H54 (cell line): ENCODE measurements at places on chromosomes 11 and 22.

DNA sequence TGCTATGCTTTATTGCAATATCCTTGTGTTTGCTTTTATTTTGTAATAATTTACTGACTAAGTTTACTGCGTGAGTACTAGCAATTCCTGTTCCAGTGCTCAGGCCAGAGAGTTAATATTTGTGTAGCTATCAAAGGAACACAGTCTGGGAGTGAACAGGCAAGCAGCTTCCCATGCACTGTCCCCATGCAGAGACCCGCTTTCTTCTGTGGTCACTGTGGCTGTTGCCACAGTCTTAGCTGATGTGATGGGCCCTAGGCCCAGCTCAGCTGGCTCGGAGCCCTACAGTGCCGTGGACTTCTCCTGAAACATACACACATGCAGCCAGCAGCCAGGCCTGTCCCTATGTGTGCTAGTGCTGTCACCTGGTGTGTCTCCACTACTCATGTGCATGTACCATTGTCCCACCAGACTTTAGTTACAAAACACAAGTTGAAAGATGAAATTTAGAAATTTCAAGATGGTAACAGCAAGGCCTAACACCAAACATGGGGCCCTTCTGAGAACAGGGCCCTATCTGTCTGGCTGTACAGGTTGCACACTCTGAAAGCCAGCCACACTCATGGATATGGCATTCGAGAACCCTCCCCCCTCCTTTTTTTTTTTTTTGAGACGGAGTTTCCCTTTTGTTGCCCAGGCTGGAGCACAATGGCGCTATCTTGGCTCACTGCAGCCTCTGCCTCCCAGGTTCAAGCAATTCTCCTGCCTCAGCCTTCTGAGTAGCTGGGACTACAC is 12.3 kb upstream of the SCUBE2 start:
- DNase-seq, result no peak

GRCh38 chr11:127656116-127656836 is 655.7 kb upstream of the KIRREL3 start:
- no peak for DNase-seq

DNA sequence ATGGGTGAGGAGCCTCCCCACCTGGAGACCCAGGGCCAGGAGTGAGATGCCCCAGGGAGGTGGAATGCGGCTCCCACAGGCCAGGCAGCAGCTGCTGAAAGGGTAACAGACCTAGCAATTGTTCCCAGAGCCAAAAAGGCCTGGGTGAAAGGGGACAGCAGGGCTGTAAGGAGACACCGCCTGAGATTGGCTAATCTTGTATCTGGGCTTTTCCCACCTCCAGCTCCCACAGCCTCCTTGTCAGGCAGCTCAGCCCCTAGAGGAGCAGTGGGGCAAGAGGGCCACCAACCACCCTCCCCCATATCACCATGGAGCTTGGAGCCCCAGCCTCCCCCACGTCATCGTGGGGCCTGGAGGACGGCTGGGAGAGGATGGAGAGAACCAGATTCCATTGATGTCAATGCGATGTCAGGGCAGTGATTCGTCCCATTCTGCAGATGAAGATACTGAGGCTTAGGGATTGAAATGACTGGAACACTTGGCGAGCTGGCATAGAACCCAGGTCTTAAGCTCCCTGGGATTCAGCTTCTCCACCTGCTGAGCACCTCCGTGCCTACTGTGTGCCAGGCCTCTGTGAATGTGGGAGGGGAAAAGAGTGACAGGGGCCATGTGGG is 2.9 kb upstream of the MGAT3 start:
- no peak for DNase-seq

GRCh38 chr22:50081426-50082196 is 3.6 kb downstream of the MLC1 start:
- no peak for DNase-seq

DNA sequence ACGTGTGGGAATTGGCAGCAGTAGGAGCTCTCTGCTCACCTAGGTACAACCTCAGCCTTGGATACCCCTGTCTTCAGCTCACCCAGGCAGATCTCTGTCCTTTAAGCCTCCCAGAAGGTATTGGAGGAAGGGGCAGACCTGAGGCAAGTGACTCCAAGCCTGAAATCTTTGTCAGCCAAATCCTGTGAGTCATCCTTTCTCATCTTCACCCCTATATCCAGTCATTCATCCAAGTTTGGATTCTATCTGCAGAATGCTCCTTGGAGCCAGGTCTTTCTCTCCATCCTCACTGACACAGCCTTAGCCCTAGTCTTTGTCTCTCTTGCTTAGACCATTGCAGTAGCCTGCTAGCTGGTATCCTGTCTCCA is 10.4 kb upstream of the THY1 start:
- no peak for DNase-seq

DNA sequence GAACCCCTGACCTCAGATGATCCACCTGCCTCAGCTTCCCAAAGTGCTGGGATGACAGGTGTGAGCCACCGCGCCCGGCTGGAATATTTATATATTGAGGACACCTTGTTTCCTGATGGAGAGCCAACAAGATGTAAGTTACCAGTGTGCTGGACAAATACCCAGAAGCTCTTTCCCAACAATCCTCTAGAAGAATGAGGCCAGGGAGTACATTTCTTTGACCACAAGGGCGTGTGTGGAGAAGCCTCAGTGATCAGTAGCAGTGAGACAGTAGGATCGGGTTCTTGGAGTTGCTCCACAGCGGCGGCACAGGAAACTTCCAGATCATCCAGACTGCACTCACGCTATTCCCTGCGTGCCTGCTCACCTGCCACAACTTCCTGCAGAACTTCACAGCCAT is 10.3 kb upstream of the POLA2 start:
- DNase-seq, result no peak

- DNase-seq, result no peak
Measured at GRCh38 chr11:32939866-32940265, 47.3 kb downstream of the QSER1 start.

DNA sequence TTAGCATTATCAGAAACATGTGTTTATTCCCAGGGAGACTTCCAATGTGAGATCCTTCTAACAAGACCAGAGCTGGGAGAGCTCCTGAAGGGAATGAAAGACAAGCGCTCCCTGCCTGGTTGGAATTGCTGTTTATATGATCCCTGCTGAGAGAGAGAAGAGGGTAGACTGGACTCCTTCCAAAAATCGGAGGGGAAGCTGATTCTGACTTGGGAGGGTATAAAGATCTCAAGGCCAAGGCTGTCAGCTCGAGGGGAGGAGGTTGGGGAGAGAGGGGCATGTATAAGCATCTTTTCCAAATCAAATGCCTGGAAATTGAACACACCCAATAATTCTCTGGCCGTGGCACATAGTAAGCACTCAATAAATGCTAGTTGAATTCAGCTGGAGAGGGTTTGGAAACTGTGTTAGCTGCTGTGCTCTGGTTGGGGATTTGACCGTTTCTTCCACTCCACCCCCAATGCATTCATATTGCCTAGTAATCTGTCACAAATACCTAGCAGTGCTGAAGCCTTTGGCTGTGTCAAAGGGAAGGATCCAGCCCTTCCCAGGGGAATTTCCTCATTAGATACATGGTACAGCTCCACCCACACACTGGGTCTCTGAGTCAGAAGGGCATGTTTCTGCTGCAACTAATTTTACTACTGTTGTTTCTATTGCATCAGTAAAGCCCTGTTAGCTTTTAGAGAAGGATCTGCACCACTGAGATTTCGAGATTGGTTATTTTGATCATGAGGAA is 61.5 kb downstream of the CACNG2 start:
- no peak for DNase-seq

DNA sequence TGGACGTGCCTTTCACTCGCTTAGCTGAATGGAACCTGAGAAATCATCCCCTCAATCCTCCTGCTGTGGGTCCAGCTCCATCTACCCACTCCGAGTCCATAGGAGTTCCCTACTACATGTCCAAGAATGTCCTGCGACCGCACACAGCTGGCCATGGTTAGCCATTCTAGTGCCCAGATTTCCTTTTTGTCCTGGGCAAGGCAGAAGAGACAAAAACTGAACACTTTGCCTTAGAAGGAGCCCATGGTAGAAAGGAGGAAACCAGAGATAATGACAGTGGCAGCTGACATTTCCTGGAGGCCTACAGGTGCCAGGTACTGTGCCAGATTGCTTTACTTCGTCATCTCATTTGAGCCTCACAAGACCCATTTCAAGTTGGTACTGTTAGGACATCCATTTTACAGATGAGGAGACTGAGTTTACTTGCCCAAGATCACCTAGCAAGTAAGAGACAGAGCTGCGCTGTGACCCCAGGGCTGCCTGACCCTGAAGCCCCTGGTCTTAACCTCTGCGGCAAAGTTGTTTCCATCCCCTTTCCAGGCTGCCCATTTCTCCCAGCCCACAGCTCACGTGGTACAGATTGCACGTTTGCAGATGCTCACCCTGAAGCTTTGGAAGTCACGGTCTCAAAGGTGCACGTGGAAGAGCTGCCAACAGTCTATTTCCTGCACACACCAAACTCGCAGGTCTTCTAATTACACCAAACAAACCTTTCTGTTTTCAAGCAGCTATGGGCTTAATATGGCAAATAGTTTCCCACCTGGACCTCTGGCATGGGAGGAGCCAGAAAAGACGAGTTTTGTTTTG is 112.7 kb downstream of the ZBTB16 start:
- no peak for DNase-seq

GRCh38 chr11:75491465-75491864 is 34.3 kb downstream of the GDPD5 start:
- DNase-seq, result no peak

- no peak for DNase-seq
Measured at GRCh38 chr11:60235321-60235720, 7.6 kb downstream of the MS4A4E start.

DNA sequence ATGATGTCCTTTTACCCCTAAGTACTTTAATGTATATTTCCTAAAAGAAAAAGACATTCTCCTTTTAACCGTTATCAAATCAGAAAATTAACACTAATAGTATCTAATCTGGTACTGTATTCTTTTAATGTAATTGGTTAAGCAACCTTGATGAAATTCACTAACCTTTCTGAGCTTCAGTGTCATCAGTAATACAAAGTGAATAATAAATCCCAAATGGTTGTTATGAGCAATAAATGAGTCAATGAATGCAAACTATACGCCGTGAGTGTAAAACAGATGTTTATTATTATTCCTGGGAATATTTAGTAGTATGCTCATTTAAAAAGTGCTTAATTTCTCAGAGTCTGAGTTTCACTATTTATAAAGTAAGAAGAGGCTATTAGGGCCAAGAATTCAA is 21.5 kb downstream of the UEVLD start:
- no peak for DNase-seq

GRCh38 chr22:39128508-39128907 is 24.0 kb downstream of the CBX7 start:
- DNase-seq, result no peak

- no peak for DNase-seq
Measured at GRCh38 chr11:66996609-66997273, 21.6 kb downstream of the C11orf86 start.

DNA sequence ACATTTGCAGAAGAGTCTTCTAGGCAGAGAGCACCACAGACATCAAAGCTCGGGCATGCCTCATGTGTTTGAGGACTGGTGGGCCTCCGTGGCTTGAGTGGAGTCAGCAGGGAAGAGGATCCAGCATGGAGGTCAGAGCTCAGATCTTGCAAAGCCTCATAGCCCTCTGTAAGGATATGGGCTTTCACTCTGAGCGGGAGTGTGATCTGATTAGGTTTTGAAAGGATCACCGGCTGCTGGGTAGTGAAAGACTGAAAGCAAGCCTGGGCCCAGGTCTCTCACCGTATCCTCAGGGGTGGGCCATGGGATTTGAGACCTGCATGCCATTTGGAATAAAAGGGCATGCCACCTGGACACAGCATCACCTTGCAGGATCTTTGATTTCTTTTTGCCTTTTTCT is 112.7 kb downstream of the TEAD1 start:
- DNase-seq, result no peak

DNA sequence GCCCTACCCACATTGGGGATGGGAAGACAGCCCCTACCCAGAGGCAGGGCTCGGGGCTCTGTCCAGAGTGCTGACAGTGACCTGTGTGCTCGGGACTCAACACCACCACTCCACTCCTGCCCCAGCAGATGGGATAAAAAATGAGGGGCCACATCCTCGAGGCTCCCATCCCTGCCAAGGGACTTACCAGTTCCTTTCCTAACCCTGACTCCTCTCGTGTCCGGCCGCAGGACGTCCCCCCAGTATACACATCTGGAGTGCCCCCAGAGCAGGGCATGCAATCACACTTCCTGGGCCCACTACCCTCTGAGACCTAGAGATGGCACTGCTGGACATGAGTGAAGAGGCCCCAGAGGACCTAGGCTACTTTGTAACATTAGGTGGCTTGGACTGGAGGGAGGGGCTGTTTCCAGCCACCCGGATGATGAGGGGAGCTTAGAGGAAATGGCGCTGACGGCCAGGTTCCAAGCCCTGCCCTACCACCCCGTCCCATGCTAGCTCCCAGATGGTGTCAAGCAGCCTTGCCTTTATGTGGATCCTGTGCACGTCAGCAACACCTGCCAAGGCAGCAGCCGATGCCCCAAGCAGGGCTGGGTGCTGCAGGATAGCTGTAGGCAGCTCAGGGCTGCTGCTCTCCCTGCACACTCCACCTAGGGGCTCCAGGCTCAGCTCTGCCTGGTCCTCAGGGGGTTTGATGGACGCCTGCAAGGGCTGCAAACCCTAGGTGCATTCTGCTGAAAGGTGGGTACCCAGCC is 86.6 kb downstream of the DGCR2 start:
- no peak for DNase-seq

DNA sequence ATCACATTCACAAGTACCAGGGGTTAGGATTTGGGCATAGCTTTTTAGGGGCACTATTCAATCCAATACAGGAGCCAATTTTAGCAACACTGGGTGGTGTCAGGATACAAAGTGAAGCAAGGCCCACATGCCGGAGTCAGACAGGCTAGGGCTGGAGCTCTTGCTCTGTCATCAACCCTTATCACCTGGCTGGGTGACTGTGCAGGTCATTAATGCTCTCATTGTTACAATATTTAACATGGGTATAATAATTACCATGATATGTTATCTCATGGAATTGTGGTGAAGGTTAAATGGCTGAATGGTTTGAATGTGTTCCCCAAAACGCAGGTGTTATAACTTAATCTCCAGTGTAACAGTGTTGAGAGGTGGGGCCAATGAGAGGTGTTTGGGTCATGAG is 143.3 kb upstream of the THY1 start:
- no peak for DNase-seq

GRCh38 chr11:46273511-46274205 is 3.8 kb upstream of the CREB3L1 start:
- no peak for DNase-seq

DNA sequence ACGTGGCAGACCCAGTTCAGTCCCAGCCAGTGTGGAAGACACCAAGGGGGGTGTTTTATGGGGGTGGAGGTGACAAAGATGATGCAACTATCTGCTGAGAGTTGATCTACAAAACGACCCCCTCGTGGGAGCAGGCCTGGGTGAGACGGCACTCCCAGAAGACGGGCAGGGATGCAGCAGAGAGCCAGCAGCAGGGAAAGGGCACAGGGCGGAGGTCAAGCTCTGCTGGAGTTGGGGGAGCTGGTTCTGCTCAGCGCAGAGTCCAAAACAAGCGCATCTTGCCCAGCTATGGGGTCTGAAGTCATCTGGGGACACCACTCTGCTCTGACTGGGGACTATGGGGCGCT is 3.9 kb downstream of the GNB1L start:
- no peak for DNase-seq

DNA sequence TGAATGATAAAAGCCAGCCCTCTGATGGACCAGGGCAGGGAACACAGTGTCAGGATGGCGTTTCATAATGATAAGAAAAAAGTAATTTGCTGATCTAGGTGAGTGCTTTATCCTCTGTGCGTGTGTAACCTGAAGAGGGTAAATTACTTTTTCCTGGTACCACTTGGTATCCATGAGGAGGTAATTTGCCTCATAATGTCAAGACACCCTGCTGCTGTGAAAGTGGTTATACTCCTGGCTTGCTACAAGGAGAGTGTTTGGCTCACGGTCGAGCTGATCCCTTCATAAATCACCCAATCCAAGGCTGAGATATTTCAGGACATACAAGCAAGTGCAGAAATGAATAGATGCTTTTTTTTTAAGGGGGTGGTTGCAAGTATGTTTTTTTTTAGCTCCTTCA is 207.2 kb upstream of the PGR start:
- no peak for DNase-seq
